ENCODE measurements at places on chromosomes 1 and 21. TPM values are rescaled to one million over a fixed set of nuclear protein-coding genes. Genes with fewer than 3 reads are reported as not detected.

Gene CCDC30
- total RNA-seq = 2.0 TPM

DNA sequence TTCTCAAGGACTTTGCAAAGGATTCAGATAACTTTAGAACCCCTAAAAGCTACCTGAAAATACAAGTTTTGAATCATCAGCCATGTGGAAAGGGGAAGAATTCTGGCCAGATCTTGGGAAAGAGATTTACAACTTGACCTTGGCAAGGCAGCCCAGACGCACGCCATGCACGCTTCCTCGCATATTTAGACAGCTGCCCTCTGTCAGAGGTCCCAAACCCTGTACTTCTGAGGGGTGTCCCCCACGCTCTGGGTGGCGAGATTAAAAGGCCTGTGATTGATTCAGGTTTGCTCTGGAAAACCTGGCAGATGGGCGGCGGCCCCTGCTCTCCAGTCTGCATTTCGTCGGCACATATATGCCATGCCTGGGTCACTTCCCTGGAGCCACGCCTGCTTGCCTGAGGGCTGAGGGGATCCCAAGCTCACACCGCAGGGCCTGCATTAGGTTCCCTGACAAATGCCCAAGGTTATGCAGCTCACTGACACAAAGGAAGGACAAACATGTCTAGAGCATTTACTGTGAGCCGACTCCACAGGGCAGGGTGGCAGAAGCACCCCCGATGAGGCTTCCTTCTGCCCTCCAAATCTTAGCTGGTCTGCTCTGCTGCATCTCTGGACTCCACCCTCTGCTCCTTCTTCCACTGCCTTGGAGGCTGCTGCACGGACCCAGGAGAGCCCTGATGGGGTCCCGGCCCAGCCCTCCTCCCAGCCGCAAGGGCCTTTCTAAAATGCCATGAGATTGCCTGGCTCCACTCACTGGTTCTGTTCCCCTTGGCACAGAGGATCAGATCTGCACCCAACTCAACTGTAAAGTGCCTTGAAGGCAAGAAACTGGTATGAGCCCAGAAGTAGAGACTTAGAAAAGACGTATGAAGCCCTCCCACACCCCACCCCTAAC is 103.9 kb downstream of the BCAR3 start:
- no peak overlapping the region for H3K4me3 ChIP-seq
- H3K4me1 ChIP-seq = peaks cover 15% of the 10 kb centered on the region
- no peak overlapping the region for H3K27ac ChIP-seq
- H3K27me3 ChIP-seq = no peaks in the 10 kb centered on the region
- H3K36me3 ChIP-seq = no peaks in the 10 kb centered on the region

Gene A3GALT2
- total RNA-seq = not detected

GRCh38 chr1:13829152-13829769 is 129.3 kb downstream of the PRDM2 start:
- H3K4me3 ChIP-seq = no peak overlapping the region
- no peak for DNase-seq
- no peak overlapping the region for H3K27ac ChIP-seq
- no peaks in the 10 kb centered on the region for H3K27me3 ChIP-seq

DNA sequence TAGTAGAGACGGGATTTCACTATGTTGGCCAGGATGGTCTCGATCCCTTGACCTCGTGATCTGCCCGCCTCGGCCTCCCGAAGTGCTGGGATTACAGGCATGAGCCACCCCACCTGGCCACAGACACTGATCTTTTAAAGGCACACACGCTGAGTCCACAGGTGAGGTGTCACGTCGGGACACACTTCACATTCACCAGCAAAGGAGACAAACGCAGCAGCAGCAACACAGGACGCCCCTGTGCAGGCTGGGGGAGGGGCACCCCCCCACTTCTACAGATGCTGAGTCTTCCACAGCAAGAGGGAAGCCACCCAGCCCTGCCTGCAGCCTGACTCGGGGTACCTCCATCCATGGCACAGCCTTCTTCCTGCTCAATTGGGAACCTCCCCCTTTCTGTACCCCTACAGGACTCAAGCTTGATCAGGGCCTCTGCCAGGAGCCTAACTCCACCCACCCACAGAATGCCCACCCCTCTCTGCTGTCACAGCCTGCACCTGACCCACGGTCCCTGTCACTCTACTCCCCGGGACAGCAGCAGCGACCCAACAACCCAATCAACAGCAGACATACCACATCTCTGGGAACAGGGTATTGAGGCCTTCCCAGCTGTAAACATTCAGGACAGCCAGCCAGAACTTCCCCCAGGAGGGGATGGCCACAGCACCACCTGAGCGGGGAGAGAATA is 9.5 kb downstream of the LSS start:
- no peaks in the 10 kb centered on the region for H3K4me1 ChIP-seq
- DNase-seq = no peak
- no peak overlapping the region for H3K4me3 ChIP-seq
- H3K27ac ChIP-seq = no peak overlapping the region

- no peak for DNase-seq
- H3K4me1 ChIP-seq = no peaks in the 10 kb centered on the region
- H3K27me3 ChIP-seq = no peaks in the 10 kb centered on the region
- H3K36me3 ChIP-seq = no peaks in the 10 kb centered on the region
These were observed 633.5 kb downstream of the KIF26B start for GRCh38 chr1:245788269-245788668.

DNA sequence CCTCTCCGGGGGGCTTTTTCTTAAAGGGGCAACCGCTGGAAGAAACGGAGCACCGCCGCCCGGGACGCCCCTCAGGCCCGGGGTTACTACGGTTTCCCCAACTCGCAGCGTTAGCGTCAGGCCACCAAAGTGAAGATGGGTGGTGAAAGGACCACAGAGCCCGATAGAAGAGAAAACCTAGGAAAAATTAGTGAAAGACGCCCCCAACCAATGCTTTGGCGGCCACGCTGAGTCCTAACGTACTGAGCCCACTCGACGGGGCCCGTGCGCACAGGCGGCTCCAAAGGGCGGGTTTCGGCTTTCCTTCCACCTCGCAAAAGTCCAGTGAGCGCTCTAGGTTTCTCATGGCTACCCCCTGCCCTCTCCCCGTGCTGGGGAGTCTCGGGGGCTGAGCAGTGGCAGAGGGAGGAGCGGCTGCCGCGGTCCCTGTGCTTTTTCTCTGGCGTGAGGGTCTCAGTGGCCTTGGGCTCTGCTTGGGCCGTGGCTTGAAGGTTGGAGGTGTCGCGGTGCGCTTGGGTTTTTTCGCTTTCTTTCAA is 12.2 kb upstream of the SPEN start:
- DNase-seq = no peak
- peak overlapping the region; percentile 78 for H3K4me3 ChIP-seq
- H3K36me3 ChIP-seq = no peaks in the 10 kb centered on the region

Gene TCHH
- total RNA-seq = 0.06 TPM

DNA sequence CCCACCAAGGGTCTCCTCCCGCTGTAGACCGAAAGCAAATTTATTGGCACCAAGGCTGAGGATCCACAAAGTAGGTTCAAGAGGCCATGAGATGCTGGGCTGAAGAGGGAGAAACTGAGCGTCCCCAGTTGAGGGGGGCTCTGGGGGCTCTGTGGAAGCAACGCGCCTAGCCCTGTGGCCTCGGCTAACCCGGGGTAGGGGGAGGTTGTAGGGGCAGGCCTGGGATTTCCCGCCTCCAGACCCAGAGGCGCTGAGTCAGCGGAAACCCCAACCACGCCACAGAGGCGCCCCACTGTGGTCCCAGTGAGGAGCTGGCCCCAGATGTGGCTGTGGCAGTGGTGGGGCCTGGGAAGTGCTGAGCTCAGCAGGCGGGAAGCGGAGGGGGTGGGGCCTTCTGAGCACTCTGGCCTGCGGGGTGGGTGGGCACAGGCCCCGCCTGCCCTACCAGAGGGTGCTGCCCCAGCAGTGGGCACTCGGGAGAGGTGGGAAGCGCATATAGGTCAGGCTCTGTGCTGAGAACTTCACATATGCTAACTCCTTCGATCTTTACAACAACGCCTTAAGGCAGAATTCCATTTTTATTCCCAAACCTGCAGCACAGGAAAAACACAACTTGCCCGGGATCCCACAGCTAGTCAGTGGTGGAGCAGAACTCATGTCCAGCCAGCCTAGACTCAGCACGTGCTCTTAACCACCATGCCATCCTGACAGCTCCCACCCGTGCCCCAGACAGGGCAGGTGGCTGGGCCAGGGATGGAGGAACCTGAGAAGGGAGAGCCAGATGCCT is 1.5 kb upstream of the COL16A1 start:
- no peak overlapping the region for H3K27ac ChIP-seq
- no peak overlapping the region for H3K4me3 ChIP-seq
- H3K4me1 ChIP-seq = peaks cover 8% of the 10 kb centered on the region
- no peaks in the 10 kb centered on the region for H3K36me3 ChIP-seq
- no peaks in the 10 kb centered on the region for H3K27me3 ChIP-seq
- DNase-seq = no peak

DNA sequence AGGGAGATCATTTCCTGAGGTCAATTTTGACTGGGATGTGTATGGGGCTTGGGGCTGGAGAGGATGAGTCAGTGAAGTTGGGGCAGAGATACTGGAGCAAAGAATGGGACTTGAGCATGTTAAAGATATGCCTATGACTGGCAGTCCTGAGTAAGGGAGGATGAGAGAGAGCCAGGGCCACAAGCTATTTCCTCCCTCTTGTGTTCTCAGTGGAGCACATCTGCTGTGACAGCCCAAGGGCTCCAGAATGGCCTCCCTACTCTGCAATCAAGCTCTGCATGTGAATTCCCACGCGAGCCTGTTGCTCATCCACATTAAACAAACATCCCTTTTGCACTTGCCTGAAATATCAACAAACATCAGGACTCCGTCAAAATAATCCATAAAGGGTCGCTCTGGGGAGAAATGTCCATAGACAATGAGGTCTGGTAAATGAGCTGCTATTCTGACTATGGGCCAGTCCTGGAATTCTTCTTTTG is 9.2 kb downstream of the ADCY10 start:
- no peak overlapping the region for H3K27ac ChIP-seq
- H3K36me3 ChIP-seq = no peaks in the 10 kb centered on the region
- H3K27me3 ChIP-seq = no peaks in the 10 kb centered on the region
- no peak for DNase-seq
- H3K4me3 ChIP-seq = no peak overlapping the region

DNA sequence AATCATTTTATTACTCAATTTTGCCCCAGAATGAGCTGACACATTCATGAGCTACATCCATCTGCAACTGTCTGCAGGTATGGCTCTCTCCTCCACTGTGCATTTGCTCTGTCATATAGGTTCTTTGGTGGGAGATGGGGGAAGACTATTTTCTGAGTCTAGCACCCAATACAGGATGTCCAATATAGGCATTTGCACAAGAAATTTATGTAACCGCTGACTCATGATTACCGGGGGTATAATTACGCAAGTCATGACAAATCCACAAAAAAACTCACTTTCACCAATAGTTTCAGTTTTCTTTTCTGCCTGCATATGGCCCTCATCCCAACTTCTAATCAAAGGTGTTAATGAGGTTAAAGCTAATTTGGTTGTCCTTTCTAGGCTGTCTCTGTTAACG is 17.5 kb upstream of the VSIG8 start:
- H3K4me3 ChIP-seq = no peak overlapping the region
- no peaks in the 10 kb centered on the region for H3K27me3 ChIP-seq
- H3K27ac ChIP-seq = no peak overlapping the region
- H3K4me1 ChIP-seq = no peaks in the 10 kb centered on the region

All from pancreas (tissue), 10 donors.